ENCODE measurements at places on chromosomes 16 and 17.

- peak; percentile 75 for DNase-seq
These were observed 1.9 kb downstream of the MED11 start for GRCh38 chr17:4733073-4733531.

DNA sequence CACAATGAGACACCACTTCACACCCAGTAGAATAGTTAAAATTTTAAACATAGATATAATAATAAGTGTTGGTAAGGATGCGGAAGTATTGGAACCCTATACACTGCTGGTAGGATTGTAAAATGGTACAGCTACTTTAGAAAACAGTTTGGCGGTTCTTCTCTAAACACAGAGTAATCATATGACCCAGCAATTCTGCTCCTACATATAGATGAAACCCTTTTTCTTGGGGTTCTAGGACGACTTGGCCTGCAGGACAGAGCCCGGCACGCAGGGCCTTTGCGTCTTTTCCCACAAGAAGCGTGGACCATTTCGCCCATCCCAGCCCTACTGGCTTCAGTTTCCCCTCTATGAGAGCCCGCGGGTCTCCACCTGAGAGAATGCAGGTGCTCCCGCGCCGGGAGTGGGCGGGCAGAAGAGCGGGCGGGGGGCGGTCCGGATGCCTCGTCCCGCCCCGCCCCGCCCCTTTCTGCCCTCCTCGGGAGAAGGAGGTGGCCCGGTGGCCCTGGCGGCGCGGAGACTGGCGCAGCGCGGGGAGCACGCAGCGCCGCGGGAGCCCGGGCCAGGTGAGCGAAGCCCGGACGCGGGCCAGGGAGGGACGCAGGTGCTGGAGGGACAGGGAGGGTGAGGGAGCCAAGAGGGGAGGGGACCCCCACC is at the start of gene SDR42E2:
Gene SDR42E2, plus strand, starts transcription at position 508 of the 657 bp plus-strand sequence. CDS start 3,077 bp downstream, outside the sequence.
- no peak for DNase-seq

GRCh38 chr17:50331085-50331791 is 14.7 kb upstream of the XYLT2 start:
- DNase-seq, result no peak

DNA sequence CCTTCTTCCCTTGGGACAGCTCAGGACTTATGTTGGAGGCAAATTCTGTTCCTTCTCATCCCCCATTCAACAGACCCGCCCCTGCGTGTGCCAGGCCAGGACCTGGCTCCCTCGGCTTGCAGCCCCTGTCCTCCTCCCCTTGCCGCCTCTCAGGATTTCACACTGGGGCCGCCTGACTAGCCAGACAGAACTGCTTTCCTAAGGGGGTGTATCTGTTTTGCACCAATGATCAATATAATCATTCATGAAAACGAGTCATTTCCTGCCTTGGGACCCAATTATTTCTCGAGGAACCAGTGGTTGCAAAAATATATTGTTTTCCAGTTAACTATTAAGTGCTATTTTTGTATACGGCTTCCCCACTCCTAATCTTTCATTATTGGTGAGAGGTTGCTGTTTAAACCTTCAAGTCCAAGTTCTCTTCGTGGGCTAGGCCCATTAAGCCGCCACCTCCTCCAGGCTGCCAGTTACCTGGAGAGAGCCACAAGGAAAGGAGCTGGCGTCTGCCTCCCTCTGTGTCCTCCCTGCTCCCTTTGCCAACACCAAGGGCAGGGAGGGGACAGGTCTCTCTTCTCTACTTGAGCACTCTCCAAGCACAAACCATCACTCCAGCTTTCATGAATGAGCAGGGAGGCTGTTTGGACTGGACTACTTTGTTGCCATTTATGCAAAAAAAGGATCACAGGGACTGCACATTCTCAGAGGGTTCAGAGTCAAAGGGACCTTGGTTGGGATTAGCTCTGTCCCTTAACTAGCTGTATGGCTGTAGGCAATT is 8.9 kb downstream of the DCAKD start:
- no peak for DNase-seq

DNA sequence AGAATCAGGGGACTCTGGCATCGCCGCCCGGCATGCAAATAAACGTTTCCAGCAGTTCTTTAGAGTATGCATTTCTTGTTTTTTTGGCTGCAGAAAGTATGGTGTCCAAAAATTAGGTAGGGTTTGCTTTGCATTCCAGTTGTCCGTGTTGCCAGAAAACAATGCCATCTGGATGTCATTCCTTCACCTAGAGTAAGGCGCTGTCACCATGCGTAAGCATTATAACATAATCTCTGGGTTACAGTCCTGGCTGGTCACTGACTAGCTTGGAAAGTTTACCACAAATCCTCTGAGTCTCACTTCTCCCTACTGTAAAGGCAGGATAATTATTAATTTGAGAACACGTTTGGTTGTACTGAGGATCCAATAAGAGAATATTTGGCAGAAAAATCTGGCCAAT is 457.7 kb downstream of the XYLT1 start:
- no peak for DNase-seq

DNA sequence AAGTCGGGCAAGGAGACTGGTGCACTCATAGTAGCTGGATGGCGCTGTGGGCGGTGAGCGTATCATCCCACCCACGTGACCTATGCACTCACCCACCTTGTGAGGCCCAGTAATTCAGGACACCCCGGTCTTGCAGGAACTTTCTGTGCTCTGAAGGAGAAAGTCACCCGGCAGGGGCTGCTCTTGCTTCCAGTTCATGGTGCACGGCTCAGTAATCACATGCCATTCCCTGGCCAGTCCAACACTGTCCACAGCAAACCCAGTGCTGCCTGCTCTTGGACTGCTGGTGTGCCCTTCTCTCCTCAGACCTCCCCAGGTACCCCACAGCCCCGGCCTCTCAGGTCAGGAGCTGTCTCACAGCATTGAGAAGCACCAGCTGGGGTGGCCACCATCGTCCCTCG is 16.4 kb upstream of the RHBDF2 start:
- DNase-seq, result no peak

DNA sequence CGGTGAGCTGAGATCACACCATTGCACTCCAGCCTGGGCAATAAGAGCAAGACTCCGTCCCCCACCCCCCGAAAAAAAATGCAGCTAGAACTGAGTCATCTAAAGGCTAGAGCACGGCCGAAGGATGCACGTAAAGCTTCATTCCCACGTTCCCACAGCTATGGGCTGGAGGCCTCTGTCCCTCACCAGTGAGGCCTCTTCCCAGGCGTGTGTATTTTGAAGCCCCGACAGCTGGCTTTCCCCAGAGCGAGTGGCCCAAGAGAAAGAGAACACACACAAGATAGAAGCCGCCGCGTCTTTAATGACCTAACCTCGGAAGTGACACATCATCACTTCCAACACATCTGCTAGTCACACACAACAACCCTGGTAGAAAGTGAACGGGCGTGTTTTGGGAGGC is 6.6 kb upstream of the KCTD5 start:
- no peak for DNase-seq

DNA sequence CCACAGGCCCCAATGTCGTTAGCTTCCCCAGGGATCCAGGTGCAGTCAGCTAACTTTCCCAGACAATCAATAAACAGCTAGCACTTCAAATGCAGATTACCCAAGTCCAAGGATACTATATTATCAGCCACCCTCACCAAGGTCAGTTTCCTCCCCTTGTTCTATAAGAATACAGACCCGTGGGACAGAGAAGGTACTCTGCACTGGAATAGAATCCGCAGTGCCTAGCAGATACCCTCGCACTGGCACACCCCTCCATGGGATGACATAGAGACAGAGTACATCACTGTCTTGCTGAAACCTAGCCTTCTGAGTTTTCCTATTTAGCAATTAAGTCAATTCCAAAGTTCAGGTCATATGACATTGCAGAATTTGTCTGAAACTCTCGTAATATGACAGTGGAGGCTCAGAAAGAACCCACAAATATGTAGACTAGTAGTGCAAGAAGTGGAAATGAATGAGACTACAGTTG is 40.0 kb upstream of the ABCA10 start:
- DNase-seq, result no peak

DNA sequence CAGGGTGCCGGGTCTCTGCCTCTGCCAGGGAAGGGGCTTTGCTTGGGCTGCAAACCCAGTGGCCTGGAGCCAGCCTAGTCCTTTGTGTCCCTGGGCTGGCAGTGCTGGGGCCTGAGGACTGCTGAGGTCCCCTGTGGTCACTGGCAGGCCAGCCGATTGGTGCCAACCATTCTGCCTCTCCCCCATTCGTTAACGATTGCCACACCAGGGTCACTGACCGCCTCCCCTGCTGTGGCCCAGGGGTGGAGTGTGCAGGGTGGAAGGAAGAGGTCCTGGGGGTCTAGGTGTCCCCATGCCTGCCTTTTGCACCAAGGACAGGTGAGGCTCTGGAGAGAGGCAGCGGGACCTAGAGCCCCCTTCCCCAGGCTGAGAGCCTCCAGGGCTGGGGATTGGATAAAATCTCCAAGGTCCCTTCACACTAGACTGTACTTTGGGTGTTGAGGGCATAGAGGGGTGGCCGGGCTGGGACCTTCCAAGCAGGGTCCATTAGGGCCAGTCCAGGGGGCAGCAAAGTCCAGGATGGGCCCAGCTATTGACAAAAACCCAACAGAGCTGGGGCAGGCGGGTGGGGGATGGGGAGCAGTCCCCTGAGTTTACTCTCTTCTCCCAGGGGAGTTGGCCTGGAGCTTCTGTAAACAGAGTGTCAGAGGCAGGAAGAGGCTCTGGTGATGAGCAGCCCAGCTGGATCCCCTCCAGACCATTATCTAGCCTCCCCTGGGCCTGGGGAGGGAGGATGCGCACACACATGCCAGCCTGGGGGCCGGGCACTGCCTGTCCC is 1.1 kb downstream of the VASN start:
- no peak for DNase-seq

GRCh38 chr16:85491058-85491771 is 121.9 kb upstream of the GSE1 start:
- no peak for DNase-seq
